Activated CD4-positive, alpha-beta T cell treated with anti-CD3 and anti-CD28 coated beads, Interleukin-10, Interleukin-2, amounts not matched to agents 100 ng/mL and 50 ng/mL, durations not matched to agents 16 hours and 8 hours (primary cell): ENCODE measurements at places on chromosomes 5 and 9.
A peak's percentile ranks its signal among the peaks of the same experiment; 100 is the strongest.

DNA sequence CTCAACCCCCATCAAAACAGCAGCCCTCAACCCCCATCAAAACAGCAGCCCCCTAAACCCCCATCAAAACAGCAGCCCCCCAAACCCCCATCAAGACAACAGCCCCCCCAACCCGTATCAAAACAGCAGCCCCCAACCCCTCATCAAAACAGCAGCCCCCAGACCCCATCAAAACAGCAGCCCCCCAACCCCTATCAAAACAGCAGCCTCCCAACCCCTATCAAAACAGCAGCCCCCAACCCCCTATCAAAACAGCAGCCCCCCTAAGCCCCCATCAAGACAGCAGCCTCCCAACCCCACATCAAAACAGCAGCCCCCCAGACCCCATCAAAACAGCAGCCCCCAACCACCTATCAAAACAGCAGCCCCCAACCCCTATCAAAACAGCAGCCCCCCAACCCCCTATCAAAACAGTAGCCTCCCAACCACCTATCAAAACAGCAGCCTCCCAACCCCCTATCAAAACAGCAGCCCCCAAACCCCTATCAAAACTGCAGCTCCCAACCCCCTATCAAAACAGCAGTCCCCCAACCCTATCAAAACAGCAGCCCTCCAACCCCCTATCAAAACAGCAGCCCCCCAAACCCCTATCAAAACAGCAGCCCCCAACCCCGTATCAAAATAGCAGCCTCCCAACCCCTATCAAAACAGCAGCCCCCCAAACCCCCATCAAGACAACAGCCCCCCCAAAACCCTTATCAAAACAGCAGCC, 1.2 kb downstream of the TPPP start:
- DNase-seq, result no peak

GRCh38 chr9:133933426-133934026, 58.6 kb downstream of the VAV2 start:
- no peak for DNase-seq

GRCh38 chr9:108219664-108220063, 636.1 kb downstream of the ACTL7B start:
- DNase-seq, result no peak

DNA sequence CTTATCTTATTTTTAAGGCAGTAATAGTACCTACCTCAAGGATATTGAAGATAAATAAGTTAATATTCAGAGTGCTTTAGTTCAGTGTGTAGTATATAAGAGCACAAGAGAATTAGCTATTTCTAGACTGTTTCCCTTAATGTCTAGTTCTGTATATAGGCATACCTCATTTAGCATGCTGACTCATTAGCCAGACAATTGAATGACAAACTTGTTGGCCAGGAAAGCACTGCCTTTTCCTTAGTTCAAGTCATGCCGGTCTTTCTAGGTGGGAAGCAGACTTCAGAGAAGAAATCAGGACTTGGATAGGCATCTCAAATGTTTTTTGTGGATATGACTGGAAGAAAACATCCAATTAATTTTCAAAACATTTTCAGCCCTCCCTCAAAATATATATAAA, 3.2 kb upstream of the FBXO4 start:
- DNase-seq, result peak; percentile 9

DNA sequence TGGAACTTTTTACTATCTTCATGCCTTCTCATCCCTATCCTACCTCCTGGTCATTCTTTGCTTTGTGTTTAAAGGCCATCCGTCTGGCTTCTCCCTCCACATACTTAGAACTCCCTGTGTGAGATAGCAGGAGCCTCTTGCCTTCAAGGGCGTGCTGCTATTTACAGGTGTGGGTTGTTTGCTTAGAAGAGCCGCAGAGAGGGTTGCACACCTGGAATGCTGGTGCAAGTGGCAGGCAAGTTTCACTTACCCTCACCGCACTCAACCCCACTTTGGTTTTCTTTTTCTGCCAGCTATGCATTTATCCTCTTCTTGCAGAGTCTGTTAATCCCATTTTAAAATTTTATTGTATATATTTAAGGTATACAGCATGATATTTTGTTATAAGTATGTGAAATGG, 12.6 kb downstream of the SKP2 start:
- no peak for DNase-seq

- DNase-seq, result no peak
Observed at GRCh38 chr5:74370168-74370567, 270.4 kb downstream of the ENC1 start.
